ENCODE measurements at places on chromosomes 4 and X.

DNA sequence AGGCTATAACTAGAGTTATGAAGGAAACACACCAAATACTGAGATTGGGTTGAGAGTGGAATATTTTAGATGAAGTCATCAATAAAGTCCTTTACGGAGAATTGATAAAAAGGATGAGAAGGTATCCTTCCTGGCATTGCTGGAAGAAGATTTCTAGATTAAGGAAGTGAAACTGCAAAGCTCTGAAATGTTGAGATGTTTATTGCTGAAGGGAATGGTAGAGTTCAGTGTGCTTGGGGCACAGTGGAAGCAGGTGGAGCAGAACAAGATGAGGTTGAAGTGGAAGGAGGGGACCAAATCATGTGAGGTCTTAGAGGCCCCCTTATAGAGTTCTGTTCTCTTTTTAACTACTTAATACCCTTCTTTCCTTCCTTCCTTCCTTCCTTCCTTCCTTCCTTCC is 848.5 kb downstream of the RAB28 start:
- DNase-seq = no peak

DNA sequence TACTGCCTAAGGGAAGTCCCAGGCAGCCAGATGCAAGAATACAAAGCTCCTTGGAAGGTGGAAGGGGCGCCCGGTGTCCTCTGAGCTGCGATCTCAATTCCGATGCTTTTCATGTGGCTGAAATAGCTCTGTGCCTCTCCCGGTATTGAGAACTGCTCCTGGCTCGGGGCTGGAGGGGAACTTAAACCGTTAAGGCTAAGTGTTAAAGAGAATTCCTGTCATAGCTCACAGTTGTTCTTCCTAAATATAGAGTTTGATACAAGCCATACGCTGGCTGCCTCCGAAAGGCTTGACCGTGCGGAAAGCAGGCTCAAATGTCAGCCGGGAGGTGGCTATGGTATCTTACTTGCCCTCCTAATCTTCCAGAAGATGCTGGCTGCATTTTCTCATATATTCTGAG is at the start of gene SMPX:
TSS of gene SMPX (minus strand) at position 157 of the 400 bp plus-strand sequence. CDS start 3,826 bp downstream, outside the sequence.
- DNase-seq = no peak

GRCh38 chrX:84363663-84364062 is 138.6 kb downstream of the HDX start:
- no peak for DNase-seq

- DNase-seq = no peak
These were observed 18.2 kb downstream of the MAGEA9 start for GRCh38 chrX:149799938-149800337.

DNA sequence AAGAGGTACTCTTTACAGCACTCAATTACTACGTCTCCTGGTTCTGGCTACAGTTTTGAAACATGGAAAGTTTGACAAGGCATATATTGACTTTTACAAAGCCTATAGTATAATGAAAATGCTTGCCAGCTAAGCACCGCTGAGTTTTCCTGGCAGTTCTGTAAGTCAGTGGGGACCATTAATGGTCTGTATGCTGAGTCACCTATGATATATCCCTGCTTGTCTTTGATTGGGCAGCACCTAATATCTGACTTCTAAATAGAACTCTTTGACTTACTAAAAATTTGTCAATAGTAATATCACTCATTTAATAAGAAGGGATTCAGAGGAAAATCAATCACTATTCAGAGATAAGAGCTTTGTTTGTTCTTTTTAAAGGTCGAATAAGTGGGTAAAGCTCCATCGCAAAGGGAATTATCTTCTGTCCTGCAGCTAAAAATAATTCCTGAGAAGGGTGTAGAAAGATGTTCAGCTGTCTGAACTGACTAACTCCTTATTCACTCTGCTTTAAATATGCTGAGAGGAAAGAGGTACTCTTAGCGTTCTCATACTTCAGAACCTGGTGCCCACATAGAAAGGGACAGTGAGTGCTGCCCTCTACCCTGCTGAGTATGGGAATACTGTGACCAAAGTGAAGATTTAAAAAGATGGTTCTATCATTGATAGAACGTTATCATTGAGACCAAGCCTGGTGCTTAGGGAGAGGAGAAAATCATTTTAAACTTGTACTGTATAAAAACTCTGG is 959 bp downstream of the SMPX start:
- DNase-seq = no peak

DNA sequence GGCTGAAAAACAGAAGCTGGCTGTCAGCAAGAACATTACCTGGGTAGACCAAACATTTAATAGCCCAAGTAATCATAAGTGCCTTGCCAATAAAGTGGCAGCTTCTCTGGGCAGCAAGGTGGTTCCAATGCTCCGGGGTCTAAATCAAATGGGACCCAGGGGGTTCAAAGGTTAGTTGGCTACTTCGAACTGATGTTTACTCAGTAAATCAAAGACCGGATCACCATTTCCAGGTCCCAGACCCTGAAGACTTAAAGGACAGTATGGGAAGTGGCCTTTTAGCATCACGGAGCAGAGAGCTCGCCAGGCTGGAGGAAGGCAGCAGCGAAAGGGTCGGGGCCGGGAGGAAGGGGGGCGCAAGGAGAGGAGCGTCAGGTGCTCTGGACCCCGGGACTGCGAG is 1.0 kb downstream of the SH3KBP1 start:
- DNase-seq = no peak

All from frontal cortex (tissue), 4 donors.